ENCODE measurements at places on chromosomes 3 and 15.

GRCh38 chr3:63043631-63044030, 168.4 kb upstream of the CADPS start:
- DNase-seq, result no peak

- DNase-seq, result no peak
Measured at GRCh38 chr15:78454992-78455391, 17.0 kb downstream of the IREB2 start.

GRCh38 chr3:71127052-71127831, 456.3 kb downstream of the FOXP1 start:
- DNase-seq, result no peak

DNA sequence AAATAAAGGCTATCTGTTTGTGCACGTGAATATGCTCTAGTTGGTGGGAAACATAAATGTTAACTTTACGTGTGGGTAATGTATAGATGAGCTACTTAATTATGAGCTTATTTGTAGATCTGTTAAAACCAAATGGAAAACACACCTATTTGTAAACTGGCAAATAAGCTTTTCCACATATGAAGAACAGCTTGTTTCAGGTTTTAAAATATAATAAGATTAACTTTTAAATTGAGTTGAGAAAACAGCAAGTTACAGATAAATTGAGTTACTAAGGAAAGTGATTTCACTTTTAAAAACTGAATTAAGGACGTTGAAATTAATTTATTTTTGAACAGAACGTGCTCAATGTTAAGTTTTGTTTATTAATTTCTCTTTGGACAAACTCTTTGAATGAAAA, 140.5 kb downstream of the GRM7 start:
- no peak for DNase-seq

DNA sequence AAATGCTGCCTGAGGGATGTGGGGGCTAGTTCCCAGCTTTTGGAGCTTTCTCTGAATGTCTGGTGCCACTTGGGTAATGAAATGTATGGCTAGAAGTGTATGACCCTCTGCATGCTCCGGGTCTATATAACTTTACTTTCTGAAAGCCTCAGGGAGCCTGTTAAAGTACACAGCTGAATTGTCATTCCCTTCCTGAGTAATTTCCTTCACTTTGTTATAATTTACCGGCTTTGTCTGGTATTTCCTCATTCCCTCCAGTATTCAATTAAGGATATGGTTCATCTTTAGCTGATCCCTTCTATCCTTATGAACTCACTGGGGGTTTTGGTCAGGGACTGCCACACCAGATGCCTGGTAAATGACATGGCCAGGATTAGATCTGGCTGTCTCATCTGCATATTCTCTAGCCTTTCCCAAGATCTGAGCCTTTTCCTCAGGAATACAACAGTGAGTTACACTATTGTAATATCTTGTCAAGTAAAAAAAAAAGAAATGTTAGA, 620.3 kb downstream of the ZPLD1 start:
- DNase-seq, result no peak

GRCh38 chr3:55639896-55640765, 153.0 kb upstream of the WNT5A start:
- no peak for DNase-seq

DNA sequence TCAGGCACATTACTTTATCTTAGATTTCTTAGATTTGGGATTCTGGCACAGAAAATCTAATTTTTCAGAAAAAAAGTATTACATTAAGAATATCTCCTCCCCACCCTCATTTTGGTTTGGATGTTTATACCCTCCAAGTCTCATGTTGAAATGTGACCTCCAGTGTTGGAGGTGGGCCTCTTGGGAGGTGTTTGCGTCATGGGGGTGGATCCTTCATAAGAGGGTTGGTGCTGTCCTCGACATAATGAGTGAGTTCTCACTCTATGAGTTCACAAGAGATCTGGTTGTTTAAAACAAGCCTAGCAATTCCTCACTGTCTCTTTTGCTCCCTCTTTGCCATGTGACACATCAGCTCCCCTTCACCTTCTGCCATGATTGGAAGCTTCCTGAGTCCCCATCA, 45.6 kb upstream of the WWTR1 start:
- no peak for DNase-seq

DNA sequence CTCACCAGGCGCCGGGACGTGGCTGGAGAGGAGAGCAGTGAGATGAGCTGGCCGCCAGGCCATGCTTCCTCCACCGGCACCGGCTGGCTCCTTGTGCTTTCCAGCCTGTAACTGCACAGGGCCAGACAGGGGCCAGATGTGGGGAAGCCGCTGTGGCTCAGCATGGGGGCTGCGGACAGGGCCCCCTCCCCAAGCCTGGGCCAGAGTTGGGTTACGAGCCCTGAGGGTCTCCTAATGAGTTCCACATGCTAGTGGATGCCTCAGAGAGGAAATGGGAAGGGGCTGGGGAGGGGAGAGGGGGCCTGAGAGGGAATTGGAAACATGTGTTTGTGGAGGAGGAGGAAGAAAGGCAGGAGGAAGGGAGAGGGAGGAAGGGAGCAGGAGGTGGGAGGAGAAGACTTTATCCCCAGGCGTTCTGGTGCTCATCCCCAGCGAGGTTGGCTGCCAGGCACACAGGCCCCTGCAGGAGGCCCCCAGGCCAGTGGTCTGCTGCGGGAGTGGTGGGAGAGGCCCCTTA, 11.7 kb upstream of the DUSP7 start:
- DNase-seq, result no peak

- DNase-seq, result no peak
Measured at GRCh38 chr3:20346916-20347315, 160.9 kb upstream of the SGO1 start.

DNA sequence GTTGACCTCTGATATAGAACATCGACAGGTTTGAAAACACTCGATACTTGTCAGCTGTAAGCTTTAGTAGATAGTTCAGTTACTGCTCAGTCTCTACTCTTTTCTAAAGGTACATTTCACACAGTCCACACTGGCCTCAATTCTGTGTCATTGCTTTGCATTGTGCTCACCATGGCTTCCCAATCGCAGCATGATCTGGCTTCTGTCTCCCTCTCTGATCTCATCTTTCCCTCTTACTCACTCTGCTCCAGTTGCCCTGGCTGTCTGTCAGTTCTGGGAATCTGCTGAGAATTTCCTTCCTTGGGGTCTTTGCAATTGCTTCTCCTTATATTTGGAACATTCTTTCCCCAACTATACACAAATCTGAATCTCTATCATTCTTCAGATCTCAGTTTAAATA, 80.6 kb downstream of the GTF2E1 start:
- DNase-seq, result no peak

- DNase-seq, result no peak
Measured at GRCh38 chr3:166531730-166532129, 694.5 kb upstream of the BCHE start.

- DNase-seq, result no peak
Measured at GRCh38 chr3:54353546-54353945, 231.2 kb downstream of the CACNA2D3 start.

DNA sequence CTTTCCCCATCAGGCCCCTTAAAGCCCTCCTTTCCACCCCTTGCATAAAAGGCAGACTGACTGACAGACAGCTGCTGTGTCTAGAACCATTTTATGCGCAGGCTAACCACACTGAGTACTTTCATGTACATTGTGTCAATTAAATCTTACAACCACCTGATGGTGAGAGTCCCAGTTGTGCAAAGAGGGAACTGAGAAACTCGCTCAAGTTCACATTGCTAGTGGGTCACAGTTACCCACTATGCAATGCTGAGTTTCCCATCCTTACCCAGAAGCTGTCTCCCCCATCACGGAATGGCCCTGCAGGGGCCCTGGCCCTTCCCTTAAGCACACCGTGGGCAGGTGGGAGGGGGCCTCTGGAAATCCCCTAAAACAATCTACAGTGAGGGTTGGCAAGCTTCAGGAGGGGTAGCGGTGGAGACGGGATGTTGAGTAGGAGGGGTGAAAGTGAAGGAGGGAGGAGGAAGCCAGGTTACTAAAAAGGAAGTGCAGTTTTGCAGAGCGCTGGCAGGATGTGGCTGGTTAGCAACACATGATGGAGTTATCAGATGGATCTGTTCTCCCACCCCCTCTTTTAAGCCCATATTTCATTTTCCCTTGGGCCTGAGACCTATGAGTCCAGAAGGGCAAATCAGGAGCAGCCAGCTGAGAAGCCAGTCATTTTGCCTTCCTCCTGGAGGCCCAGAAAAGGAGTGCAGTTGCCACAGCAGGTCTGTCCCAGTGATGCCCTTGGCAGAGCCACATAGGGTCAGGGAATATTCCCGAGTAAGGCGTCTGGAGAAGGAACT, 30.0 kb downstream of the STARD5 start:
- DNase-seq, result peak; percentile 54

DNA sequence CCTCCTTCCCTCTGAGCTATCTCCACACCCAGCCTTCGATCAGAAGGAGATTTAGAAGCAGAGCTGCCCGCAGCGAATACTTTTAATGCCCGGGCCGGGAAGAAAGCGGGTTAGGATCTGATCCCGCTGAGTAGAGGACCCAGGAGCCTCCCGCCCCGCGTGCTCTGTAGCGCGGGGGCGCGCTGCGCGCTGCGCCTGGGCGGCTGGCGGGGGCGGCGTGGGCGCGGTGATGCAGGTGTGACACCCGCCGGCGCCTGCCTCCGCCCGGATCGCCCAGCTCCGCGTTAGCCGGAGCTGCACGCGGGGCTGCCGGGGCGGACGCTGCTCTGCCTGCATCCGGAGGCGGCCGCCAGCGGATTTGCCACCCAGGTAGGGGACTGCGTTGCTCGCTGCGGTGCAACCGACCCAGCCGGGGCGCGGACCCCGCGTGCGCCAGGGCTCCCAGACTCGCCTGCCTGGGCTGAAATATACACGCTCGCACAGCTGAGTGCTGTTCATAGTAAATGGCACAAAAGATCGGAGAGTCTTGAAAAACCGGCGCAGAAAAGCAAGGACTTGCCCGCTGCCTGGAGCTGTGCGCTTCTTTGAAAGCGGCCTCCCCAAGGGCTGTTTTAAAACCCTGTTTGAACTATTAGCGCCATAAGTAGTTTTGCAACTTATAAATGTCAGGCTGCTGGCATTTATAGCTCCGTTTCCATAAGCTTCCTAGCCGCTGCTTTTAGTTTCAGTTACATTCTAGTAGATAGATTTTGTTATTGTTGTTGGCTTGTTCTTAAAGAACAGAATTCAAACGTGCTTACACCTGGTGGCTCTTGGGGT, at the start of gene SV2B:
Gene SV2B (plus strand): TSS at position 263 of the 819 bp plus-strand sequence. CDS start 126,007 bp downstream, outside the sequence.
- DNase-seq, result peak; percentile 39

GRCh38 chr3:190096345-190096744, 24.4 kb downstream of the P3H2 start:
- DNase-seq, result no peak

- DNase-seq, result no peak
Measured at GRCh38 chr3:116200956-116201690, 244.2 kb downstream of the LSAMP start.

GRCh38 chr15:56805466-56806147, 72.3 kb upstream of the ZNF280D start:
- DNase-seq, result peak; percentile 20

- DNase-seq, result no peak
Measured at GRCh38 chr3:150330872-150331271, 77.2 kb upstream of the TSC22D2 start.

- no peak for DNase-seq
Measured at GRCh38 chr3:28226020-28226419, 15.4 kb upstream of the CMC1 start.

GRCh38 chr15:93141371-93141794, 52.4 kb upstream of the RGMA start:
- no peak for DNase-seq

All from stimulated activated CD4-positive, alpha-beta T cell treated with anti-CD3 and anti-CD28 coated beads, Interleukin-4, amount 100 ng/mL, for 48 hours (primary cell).